ENCODE measurements at places on chromosomes 5 and 9.

DNA sequence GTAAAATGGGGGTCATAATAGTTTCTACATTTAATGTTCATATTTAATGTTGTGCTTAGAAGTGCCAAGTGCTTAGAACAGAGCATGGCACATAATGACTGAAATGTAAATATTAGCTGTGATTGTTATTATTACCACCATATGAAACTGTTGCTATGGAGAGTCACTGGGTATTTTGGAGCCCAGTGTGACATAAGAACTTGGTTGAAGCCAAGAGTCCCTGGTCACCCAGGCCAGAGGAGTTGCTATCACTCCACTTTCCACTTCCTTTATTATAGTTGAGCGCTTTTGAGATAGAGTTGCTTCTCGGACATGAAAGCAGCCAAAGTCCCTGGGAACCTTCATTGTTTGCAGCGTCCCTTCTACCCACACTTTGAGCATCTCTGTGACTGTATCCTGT lies 77.1 kb downstream of the MAP1B start:
- DNase-seq, result no peak

DNA sequence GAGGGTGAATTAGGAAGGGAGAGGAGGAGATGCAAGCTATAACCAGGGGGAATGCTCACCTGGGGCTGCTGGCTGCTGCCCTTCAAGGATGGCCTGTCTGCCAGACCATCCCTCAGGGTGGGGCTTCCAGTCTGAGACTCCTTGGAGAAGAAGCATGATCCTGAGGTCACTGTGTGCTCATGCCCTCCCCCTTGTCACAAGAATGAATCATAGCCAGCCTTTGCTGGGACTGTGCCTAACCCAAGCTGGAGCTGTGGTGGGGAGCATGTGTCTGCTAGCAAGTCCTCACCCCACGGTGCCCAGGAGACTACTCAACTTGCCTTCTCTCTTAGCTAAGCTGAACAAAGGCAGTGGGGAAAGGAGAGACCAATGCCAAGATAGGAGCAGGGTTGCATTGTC lies 463.6 kb downstream of the SPOCK1 start:
- DNase-seq, result no peak

DNA sequence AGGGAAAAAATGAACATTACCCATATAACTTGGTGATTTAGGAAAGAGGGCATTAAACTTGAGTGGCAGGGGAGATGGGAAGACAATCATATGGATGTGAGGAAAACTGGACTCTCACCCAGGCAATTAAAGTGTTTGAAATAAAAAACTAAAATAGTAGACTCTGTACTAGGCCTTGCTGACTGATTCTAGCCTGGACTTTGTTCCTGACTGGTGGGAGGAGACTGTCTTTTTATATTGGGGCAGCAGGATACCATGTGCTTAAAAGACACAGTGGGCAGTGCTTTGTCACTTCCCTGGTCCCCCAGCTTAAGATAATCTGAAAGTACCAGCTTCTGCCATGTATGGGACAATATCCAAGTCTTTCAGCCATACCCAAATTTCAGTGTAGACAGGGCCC lies 107.0 kb downstream of the ACTL7B start:
- DNase-seq, result no peak

DNA sequence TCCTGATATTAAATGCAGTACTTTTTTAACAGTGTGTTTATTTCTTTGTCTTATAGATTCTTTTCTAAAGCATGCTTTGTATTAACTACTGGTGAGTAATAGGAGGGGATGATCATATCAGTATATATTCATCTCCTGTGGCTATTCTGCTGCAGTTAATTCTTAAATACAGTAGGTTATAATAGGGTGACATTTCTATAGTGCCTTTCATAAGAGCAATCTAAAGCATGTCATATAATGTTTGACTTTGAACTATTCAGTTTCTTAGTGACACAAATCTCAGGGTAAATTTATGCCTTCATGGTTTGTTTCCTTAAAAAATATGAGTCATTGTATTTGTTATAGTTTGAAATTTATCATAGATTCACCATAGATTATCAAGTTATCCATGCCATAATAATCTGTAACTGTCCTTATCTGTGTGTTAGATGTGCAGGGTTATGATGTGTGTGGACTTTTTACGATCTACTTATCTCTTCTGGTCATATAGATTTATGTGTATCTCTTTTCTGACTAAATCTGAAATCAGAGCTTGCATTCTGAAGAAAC lies 1019.5 kb downstream of the NR2F1-AS1 start:
- DNase-seq, result no peak

GRCh38 chr9:38737246-38737645 lies 17.3 kb upstream of the FAM240B start:
- DNase-seq, result no peak

GRCh38 chr5:4563400-4563799 lies 576.7 kb upstream of the ADAMTS16 start:
- DNase-seq, result no peak

- DNase-seq, result no peak
These were observed 69.4 kb upstream of the COL5A1 start for GRCh38 chr9:134571946-134572917.

GRCh38 chr5:137199201-137199600 lies 299.9 kb downstream of the SPOCK1 start:
- no peak for DNase-seq

GRCh38 chr5:137563646-137564397 lies 64.7 kb upstream of the SPOCK1 start:
- no peak for DNase-seq

DNA sequence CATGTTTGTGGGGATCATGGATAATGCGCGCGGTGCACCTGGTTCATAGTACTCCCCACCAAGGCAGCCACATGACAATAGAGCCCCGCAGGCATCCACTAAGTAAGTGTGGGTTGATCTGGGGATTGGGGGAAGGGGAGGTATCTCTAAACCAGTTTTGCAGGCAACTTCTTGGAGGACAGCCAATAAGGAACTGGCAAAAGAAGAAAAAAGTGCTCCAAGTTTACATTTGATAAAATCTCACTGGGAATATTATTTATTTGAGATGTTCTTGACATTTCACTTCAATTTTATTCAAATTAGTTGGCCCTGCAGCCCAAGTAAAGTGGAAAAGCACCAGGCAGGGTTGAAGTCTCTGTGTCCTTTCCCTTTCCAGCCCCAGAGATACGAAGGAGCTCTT lies 8.5 kb downstream of the FBP1 start:
- no peak for DNase-seq

DNA sequence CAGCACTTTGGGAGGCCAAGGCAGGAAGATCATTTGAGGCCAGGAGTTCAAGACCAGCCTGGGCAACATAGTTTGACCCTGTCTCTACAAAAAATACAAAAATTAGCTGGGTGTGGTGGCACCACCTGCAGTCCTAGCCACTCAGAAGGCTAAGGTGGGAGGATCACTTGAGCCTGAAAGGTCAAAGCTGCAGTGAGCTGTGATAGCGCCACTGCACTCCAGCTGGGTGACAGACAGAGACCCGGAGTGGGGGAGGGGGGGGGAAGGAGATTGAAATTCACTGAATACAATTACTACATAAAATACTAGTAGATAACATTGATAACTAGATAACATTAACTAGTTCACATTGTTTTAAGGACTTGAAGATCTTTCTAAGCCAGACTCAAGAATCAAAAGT lies 345.6 kb downstream of the BNC2 start:
- DNase-seq, result no peak

DNA sequence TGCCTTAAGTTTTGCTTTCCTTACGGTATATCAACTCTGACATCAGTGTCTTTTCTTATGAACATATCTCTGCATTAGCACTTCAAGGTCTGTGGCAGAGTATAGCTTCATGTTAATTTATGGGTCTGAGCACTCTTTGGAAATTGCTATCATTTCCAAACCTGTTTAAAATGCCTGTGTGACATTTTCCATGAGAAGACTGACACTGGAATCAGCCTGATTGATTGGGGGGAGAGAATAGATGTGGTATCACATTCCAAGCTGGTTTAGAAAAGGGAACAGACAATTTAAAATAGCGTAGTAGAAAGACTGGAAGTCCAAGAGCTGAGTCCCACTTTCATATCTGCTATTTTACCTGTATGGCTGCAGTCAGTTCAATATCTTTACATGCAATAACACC lies 272.1 kb upstream of the CDH10 start:
- DNase-seq, result no peak

GRCh38 chr5:91302305-91302704 lies 80.8 kb downstream of the ARRDC3 start:
- no peak for DNase-seq

DNA sequence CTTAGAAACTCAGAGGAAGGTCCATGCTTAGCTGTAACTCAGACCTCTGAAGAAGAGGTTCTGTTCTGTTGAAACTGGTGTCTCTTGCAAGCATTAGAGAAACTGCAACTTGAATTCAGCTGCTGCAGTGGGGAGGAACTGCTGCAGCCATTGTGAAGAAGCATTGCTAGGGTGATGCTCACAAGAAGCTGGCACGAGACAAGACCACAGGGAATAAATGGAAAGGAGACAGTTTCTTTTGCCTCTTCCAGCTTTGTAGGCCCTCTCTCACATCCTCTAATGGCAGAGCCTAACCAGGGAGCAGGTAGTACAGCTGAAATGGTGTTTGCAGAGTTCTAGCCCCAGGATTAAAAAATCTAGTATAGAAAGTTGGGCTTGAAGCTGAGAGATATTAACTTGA lies 148.0 kb upstream of the DMAC1 start:
- no peak for DNase-seq
